ENCODE measurements at places on chromosomes 7 and 10. TPM values are rescaled to one million over a fixed set of nuclear protein-coding genes. Genes with fewer than 3 reads are reported as not detected.
A peak's percentile ranks its signal among the peaks of the same experiment; 100 is the strongest.

- DNase-seq: peak; percentile 20
These were observed 10.6 kb upstream of the LYZL2 start for GRCh38 chr10:30639946-30640786.

GRCh38 chr7:121689749-121690148 lies 183.2 kb upstream of the PTPRZ1 start:
- no peak for DNase-seq

GRCh38 chr7:140155428-140155827 lies 21.4 kb downstream of the KDM7A start:
- no peak for DNase-seq

The RGS10 gene
- polyA plus RNA-seq: 36.7 TPM

The NODAL gene
- 0.51 TPM for polyA plus RNA-seq

The POMZP3 gene
- 10.9 TPM for polyA plus RNA-seq

Measured in left renal cortex interstitium (tissue), 4 donors.